A549 treated with CORT108297 at 1 μM for 4 hours (cell line): ENCODE measurements at places on chromosomes 3 and 15. TPM values are rescaled to one million over a fixed set of nuclear protein-coding genes. Genes with fewer than 3 reads are reported as not detected.

ARPP21 gene
- 0.02 to 0.08 TPM (median 0.06 TPM) in 3 of 5 replicates, not detected in the others for total RNA-seq

ATP13A5 gene
- not detected in 5 replicates for total RNA-seq

MINAR1 gene
- 0.43 to 0.66 TPM (median 0.55 TPM) in 5 replicates for total RNA-seq

FANCI gene
- total RNA-seq: 48.9 to 64.4 TPM (median 58.6 TPM) in 5 replicates

CCRL2 gene
- 0.03 to 0.39 TPM (median 0.24 TPM) in 5 replicates for total RNA-seq

C3orf49 gene
- total RNA-seq: not detected in 5 replicates

UMPS gene
- total RNA-seq: 46.0 to 52.7 TPM (median 50.9 TPM) in 5 replicates

SNRPA1 gene
- 108 to 122 TPM (median 114 TPM) in 5 replicates for total RNA-seq
